HTR-8/SVneo (cell line): ENCODE measurements at places on chromosomes 4 and X.

GRCh38 chr4:24794051-24794450 is 1.3 kb upstream of the SOD3 start:
- DNase-seq, result no peak

- DNase-seq, result no peak
Measured at GRCh38 chr4:149108626-149109025, 666.4 kb upstream of the NR3C2 start.

DNA sequence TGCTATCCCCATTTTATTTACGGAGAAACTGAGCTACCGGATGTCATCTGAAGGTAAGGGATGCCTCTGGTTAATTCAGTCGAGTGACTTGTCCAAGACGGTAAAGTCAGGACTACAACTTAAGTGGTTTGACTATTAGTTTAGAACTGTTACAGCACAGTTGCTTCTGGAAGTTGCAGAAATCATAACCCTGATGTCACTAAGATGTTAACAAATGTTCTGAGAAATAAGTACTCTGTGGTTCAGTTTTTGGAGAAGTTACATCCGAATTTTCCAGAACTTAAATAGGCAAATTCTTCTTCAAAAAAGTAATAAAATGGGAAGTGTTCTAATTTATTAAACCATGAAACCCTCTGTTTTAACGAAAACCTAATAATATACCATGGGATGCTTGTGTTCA is 3.1 kb downstream of the PPA2 start:
- no peak for DNase-seq

DNA sequence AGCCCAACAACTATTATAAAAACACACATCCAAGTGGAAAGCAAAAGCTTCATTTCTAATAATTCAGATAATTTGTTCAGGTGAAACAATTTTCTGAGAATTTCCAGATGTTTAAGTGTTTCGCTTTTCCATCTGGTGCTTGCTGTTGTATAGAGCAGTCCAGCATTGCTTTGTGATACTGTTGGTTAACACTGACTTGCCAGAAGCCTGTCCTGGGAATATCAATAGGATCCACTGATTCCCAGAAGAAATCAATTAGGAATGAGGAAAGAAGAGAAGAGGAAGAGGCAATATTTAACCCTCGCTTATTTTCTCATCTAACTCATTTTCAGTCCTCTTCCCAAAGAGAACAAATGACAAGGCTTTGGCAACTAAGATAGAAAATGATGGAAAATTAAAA is 94.9 kb upstream of the DDIT4L start:
- no peak for DNase-seq

GRCh38 chrX:71542825-71543224 is 9.9 kb downstream of the OGT start:
- DNase-seq, result no peak

DNA sequence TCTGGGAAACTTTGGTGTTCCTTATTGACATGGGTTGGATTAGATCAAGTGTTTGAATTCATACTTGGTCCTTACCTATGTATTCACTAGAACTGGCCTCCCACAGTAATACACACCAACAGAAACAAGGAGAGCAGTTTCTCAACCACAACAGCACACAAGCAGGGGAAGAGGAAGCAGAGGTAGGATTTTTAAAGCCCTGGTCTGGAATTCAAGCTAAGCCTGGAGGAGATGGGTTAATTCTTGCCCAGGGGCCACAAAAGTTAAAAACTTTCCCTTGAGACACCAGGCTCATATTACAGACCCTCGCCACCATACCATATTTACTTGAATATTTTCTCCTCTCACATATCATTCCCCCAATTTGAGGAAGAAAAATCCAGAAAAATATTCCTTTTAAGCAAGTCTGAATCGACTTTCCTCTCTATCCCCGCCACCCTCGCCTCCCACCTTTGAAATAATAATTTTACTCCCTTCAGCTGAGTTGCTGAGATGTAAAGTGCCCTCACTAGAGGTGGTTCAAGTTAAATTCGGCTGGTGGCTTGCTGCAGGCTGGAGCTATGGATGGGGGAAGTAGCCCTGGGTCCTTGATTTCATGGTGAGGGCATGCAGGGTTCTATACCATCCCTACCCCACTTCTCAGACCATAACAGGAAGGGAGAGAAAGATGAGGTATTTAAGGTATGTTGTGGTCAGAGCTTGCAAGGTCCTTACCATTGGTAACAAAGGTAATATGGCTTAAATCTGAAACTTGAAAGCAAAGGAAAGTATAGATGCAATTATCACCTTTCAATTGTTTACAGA is 440.2 kb downstream of the INPP4B start:
- peak; percentile 35 for DNase-seq

GRCh38 chr4:71470524-71470923 is 131.7 kb downstream of the SLC4A4 start:
- DNase-seq, result no peak

- DNase-seq, result no peak
Measured at GRCh38 chr4:89549907-89550306, 242.3 kb upstream of the GPRIN3 start.

DNA sequence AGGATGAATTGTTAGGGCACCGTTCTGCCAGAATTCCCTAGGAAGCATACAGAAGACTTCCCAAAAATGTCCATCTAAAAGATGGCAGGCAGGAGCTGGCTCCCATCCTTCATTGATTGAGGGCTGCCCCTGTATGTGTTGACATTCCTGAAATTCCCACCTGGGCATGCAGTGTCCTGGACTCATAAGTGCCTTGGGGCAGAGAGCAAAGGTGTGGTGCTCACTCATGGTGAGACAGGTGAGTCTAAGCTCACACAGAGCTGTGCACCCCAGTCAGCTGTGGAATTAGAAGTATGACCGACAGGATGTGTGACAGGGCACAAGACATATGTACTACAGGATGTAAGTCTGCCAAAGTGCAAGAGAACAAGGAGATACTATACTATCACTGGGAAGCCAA is 271.9 kb downstream of the MID1IP1 start:
- DNase-seq, result no peak

- no peak for DNase-seq
Measured at GRCh38 chr4:15793506-15794363, 15.6 kb downstream of the CD38 start.

DNA sequence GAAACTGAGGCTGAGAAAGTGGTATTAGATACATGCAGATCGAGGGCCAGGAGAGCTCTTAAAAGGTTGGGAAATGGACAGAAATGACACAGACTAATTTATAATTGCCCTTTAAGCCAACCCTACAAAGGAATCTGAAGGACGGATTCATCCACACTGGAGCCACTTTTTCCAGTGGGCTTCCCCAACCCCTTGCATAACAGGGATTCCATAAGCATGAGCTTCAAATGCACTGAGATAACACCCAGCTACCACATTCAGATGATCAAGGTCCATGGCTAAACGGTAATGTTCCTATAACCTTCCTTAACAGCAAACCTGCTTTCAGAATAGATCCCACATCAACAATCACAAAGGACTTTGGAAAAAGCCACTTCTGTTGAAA is 34.2 kb downstream of the PLAC1 start:
- no peak for DNase-seq

- DNase-seq, result no peak
Measured at GRCh38 chr4:996030-996996, 3.1 kb upstream of the SLC26A1 start.

DNA sequence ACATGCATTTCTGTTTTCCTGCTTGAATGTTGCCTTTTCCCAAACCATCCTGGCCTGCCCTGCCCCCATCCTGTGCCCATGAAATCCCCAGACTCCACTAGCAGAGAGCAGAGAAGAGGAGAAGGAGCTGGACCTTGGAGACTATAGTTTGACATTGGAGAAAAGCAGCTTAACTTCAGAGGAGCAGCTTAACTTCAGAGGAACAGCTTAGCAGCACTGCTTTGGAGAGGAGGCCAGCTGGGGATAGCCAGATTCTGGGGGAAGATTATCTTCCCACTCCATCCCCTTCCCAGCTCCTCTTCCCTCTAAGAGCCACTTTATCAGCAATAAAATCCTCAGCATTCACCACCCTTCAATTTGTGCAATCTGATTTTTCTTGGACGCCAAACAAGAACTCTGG is 443.0 kb downstream of the PCDH10 start:
- DNase-seq, result no peak

DNA sequence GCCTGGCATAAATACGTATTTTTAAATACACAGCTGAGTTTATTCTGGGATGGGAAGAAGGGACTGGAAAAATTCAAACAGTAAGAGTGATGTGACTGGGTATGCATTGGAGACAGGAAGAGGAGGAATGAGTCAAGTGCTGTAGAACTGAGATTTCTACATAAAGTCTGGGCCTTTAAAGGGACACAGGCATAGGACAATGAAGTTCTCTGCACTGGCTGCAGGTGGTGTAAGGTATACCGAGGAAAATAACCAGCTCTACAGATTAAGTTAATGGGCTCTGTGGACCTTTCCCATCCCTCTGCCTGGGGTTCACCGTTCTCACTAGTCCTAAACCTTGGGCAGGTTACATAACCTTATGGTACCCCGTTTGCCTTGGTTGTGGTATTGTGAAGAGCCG is 68.7 kb downstream of the DHX15 start:
- DNase-seq, result no peak

GRCh38 chrX:31323658-31324057 is 251.8 kb upstream of the FTHL17 start:
- DNase-seq, result no peak

DNA sequence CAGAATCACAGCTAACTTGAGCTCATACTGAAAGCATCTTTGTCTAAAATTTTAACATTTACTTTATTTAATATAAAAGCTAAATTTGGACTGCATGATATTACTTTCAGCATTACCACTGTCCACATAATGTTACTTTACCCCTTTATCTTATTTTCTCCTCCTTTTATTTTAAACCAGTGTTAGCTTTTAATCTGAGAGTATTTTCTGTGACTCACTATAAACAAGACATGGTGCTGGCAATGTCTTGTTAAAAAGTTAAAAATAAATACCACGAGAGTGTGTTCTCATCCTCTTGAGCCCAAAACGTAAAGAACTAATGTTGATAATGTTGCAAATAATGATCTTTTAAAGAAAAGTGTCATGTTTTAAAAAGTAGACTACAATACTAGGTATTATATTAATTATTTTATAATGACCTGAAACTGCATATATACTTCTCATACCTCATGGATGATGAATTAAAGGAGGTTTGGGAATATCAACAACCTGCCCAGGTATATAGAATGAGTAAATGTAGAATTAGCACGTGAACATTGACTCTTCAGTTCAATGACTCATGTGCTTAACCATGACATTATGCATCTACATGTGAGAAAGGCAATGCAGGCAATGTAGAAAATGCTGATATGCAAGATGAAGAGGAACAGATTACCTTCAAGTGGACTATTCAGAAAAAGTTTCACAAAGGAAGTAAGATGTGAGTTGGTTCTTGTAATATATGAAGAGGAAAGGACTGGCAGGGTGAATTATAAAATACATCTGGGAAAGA is 454.1 kb upstream of the ADGRL3 start:
- DNase-seq, result no peak

DNA sequence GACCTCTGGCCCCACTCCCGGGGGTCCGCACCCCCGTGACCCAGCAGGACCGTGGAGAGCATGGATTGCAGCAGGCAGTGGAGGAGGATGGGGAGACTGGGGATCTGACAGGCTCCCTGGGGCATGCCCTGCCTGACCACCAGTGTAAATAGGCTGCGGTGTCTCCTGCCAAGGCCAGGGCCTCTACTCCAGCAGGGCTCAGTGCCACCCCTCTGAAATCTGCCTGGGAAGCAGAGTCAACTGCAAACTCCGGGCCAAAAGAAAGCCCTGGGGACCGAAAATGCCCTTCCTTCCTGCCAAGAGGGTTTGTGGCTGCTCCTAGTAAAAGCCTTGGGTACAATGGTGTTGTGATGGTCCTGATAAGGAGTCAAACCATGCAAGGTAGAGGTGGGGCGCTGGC is 6.4 kb downstream of the ADRA2C start:
- DNase-seq, result no peak

- DNase-seq, result no peak
Measured at GRCh38 chrX:17923546-17923945, 62.4 kb upstream of the RAI2 start.

GRCh38 chrX:25198891-25199290 is 183.1 kb upstream of the ARX start:
- DNase-seq, result no peak

DNA sequence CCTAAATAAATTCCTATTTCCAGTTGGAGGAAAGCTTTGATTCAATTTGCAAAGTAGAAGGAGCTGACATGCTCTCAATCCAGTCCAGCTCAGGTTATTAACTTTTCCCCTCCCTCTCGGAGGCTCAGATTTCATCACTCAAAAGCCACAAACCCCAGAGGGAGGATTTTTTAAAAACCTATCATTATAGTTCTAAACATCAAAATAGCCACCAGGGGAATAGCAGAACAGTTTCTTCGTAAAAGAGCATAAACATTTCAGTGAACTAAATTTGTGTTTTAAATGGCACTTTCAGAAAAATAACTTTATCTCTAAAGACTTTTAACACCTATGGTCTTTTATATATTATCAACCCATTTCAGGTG is 8.8 kb downstream of the GPRIN3 start:
- DNase-seq, result no peak

DNA sequence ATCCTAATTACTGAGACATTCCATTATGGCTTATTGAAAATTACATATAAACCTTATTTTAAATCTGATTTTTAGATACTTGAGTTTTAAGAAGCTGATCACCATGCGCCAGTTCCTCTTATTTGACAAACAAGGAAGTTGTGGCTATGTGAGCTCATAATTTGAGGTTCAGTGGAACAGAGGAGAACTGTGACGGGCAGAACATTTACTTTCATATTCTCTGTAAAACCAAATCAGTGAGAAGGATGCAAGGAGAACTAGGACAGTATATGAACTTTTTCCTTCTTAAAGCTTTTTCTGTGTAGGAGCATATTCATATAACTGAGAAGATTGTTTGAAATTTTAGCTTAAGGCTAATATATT is 25.3 kb downstream of the STIM2 start:
- no peak for DNase-seq

DNA sequence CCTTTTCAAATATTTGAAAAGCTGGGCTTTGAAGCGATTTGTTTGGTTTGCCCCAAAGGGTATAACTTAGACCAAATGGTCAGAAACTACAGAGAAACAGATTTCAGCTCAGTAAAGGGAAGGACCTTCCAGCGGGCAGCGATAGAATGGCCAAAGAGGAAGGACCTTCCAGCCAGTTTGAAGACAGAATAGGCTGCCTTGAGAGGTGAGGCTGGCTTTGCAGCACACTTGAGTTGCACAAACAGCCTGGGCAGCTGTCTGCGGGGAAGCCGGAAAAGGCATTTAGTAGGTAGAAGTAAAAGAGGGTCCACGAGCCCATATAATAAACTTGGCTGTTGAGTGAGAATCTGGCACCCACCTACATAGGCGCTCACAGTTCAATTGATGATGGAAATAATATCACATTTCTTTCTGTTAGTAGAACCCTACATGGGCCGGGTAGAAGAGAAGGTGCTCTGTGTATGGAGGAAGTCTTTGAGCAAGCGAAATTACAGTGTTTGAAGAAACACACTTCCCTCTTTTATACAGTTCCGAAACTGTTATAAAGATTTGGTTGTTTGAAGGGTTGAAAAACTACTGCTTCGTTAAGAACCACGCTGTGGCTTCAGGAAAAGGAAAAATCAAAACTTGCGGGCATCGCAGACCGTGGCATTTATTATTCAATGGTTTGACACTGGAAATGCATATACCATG is 75.0 kb upstream of the SORBS2 start:
- no peak for DNase-seq

GRCh38 chrX:111348429-111348828 is 63.6 kb downstream of the DCX start:
- no peak for DNase-seq
